Smooth muscle cell of the coronary artery (primary cell): ENCODE measurements at places on chromosomes 16 and 17. TPM values are rescaled to one million over a fixed set of nuclear protein-coding genes. Genes with fewer than 3 reads are reported as not detected.

The MAF gene
- 0.30 and 18.4 TPM in 2 replicates for total RNA-seq

The CEP295NL gene
- total RNA-seq = 0.75 and 2.0 TPM in 2 replicates

The ADAP2 gene
- 0.30 and 2.0 TPM in 2 replicates for total RNA-seq

The ZG16 gene
- total RNA-seq = not detected in 2 replicates

The MYH11 gene
- total RNA-seq = under 0.01 and 0.94 TPM in 2 replicates

The NAA38 gene
- total RNA-seq = 145 and 157 TPM in 2 replicates

The SPG7 gene
- 82.7 and 127 TPM in 2 replicates for total RNA-seq

The PROCA1 gene
- total RNA-seq = 0.90 and 1.4 TPM in 2 replicates

The KRT25 gene
- total RNA-seq = not detected in 2 replicates

The HOXB1 gene
- total RNA-seq = not detected in 2 replicates

The LDHD gene
- total RNA-seq = 0.12 and 2.0 TPM in 2 replicates

The BTBD17 gene
- total RNA-seq = not detected in 2 replicates

The TBX6 gene
- under 0.01 and 0.12 TPM in 2 replicates for total RNA-seq

The CBX2 gene
- total RNA-seq = 0.23 and 1.1 TPM in 2 replicates

The STAT5A gene
- 11.4 and 31.5 TPM in 2 replicates for total RNA-seq

The PARN gene
- 14.4 and 21.8 TPM in 2 replicates for total RNA-seq

The KRT33A gene
- total RNA-seq = not detected in 2 replicates

The DHX38 gene
- total RNA-seq = 96.4 and 258 TPM in 2 replicates

The SOST gene
- total RNA-seq = 115 TPM in 1 of 2 replicates, not detected in the other

The TEKT5 gene
- not detected in 2 replicates for total RNA-seq

The ALOX12 gene
- under 0.01 TPM in 1 of 2 replicates, not detected in the other for total RNA-seq

The TLCD1 gene
- 4.4 and 5.3 TPM in 2 replicates for total RNA-seq

The IRX5 gene
- total RNA-seq = 1.2 and 2.7 TPM in 2 replicates

The LGALS3BP gene
- total RNA-seq = 159 and 433 TPM in 2 replicates

The CACNG1 gene
- total RNA-seq = not detected in 2 replicates

The KRTAP3-2 gene
- total RNA-seq = not detected in 2 replicates

The ABCC6 gene
- 0.30 and 0.47 TPM in 2 replicates for total RNA-seq

The PLCD3 gene
- total RNA-seq = 20.0 and 37.3 TPM in 2 replicates

The GPR179 gene
- not detected in 2 replicates for total RNA-seq

The SRCAP gene
- 12.3 and 15.9 TPM in 2 replicates for total RNA-seq

The VAT1L gene
- total RNA-seq = 0.08 and 2.0 TPM in 2 replicates

The FOXN1 gene
- total RNA-seq = not detected in 2 replicates

The PABPN1L gene
- total RNA-seq = not detected in 2 replicates

The MYL11 gene
- total RNA-seq = not detected in 2 replicates

The AKAP1 gene
- total RNA-seq = 11.5 and 21.5 TPM in 2 replicates

The SALL1 gene
- total RNA-seq = under 0.01 TPM in 1 of 2 replicates, not detected in the other

The VAT1 gene
- total RNA-seq = 139 and 934 TPM in 2 replicates

The SMTNL2 gene
- 0.12 TPM in 1 of 2 replicates, not detected in the other for total RNA-seq

The SLFN12 gene
- total RNA-seq = 12.1 and 35.1 TPM in 2 replicates

The KRTAP9-4 gene
- not detected in 2 replicates for total RNA-seq

The RNF222 gene
- total RNA-seq = not detected in 2 replicates

The GPR139 gene
- not detected in 2 replicates for total RNA-seq

The CD68 gene
- 4.7 and 22.3 TPM in 2 replicates for total RNA-seq

The CDC27 gene
- total RNA-seq = 53.4 and 95.4 TPM in 2 replicates
